Right lung (tissue), 10 donors: ENCODE measurements at places on chromosomes 4 and X. TPM values are rescaled to one million over a fixed set of nuclear protein-coding genes. Genes with fewer than 3 reads are reported as not detected.

DMP1 gene
- not detected for polyA plus RNA-seq

IL2RG gene
- polyA plus RNA-seq, result 4.3 TPM

DNA sequence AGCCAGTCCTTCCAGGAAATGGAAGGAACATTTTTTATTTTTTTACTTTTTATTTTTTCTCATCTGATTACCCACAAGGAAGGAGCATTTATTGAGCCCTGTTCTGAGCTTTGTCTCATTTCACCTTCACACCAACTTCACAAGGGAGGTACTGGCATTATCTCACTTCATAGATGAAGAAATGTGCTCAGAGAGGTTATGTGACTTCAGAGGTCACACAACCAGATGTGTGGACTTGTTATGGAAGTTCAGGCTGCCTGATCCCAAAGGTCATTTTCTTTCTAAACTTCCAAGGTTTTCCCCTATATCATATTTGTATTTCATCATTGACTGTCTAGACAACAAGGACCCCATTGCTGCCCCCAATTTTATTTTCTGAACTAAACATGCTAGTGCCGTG is 160.3 kb downstream of the DCLK2 start:
- no peak for DNase-seq

- no peak for DNase-seq
Measured at GRCh38 chr4:164501074-164501473, 252.9 kb upstream of the SMIM31 start.

DNA sequence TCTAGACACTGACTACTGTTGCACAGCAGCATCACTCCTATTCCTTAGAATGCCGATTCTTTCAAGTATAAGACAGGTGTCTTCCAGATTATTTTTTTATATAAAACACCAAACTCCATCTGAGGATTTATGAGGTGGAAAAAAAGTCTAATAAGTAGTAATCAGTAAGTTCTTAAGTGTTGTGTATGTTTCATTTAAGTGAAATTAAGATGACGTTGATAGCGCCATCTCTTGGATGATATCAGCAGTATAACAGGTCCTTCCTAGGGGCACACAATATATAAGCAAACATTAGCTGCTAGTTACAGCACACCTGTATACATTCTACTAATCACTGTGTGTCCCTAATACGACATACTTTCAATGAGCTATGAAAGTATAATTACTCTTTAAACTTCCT is 99.6 kb upstream of the STS start:
- no peak for DNase-seq

DNA sequence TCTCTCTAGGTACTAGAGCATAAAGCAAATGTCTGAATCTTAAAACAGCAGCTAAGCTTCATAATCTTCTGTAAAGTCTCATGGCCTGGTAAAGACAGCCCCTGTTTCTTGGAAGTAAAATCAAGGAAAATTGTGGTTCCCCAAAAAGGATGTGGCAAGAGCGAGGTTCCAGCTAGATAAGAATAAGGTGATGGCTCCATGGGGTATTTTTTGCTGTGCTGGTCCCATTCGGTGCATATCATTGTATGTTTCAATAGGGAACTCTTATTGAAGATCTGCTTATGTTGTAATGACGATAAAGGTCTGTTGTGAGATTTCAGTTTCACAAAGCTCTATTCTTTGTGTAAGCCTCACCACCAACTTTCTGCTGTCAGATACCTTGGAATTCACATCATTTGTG is 316.9 kb upstream of the NOCT start:
- DNase-seq, result no peak

DNA sequence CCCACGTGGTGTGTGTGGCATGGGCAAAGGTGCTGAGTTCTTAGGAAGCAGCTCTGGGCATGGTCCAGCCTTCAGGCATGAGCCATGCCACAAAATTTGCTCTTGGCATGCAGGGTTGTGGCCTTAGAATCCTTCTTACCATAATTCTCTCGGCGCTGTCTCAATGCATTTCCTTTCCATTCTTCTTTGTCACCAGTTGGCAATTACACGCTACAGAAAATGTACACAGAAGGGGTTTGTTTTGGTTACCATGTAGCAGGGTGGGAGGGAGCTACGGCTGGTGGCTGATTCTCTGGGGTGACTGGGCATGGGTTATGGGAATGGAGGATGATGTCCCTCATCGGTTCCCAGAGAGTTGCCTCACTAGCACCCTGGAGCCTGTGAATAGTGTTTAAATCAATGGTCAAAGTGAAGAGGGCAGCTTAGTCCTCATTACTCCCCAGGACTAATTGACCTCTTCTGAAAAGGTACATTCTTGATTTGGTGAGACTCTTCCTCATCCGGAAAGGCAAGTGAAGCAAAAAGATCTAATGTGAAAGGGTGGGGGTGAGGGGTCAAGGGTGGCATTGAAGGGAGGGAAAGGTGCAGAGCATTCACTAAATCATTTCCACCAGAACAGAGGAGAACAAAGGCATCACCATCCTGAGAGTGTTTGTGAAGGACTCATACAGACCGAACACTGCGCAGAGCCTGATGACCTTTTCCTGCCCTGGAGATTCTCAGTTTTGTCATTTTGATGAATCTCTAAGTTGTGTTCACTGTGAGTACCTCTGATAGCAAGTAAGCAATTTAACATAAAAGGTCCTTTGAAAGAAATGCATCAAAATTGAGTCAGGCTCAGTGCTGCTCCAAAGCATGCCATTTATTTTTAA is 199.8 kb upstream of the SFRP2 start:
- DNase-seq, result no peak

DNA sequence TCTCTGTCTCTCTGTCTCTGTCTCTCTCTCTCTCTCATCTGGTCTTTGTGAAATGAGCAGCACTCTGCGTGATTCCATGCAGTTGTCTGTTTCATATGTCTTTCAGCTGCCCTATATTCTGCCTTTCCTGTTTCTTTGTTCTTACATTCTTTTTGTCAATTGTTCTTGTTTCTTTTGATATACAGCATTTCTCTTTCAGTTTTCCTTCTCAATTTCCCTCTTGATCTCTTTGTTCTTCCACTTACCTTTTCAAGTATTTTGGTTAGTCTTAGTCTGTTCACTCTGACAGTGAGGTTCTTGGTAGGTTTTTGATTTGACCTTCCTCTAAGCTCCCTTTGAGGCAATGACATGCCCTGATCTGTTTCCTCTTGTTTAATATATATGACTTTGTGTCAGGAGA is 20.4 kb downstream of the ZNF157 start:
- DNase-seq, result no peak

GRCh38 chr4:176448761-176449160 is 129.0 kb downstream of the SPCS3 start:
- DNase-seq, result no peak
